ENCODE measurements at places on chromosomes 7 and 10. TPM values are rescaled to one million over a fixed set of nuclear protein-coding genes. Genes with fewer than 3 reads are reported as not detected.

GRCh38 chr7:105877736-105878135, 1.3 kb upstream of the ATXN7L1 start:
- no peak for DNase-seq

- DNase-seq: no peak
Measured at GRCh38 chr7:55306331-55306730, 58.8 kb upstream of the LANCL2 start.

DNA sequence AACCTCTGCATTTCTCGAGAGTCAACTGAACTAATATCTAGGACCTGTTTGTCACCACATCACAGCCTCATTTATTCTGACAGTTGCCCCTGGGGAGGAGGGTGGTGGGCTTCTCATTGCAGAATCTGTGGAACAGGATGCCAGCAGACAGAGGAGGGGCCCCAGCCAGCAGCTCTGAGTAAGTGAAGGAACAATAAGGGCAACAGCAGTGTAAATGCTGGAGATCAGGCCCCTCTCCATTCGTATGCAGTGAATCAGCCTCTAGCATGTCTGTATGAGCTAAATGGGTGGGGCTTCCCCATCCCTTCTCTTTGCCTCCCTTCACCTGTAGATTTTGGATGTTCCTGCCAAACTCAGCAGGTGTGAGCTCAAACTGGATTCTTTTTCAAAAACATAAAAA, 7.7 kb upstream of the CPVL start:
- DNase-seq: no peak

GRCh38 chr10:80405626-80406025, 2.7 kb upstream of the PRXL2A start:
- DNase-seq: no peak

Gene SORCS3
- polyA plus RNA-seq: not detected

- DNase-seq: no peak
Measured at GRCh38 chr10:42939237-42939636, 137.6 kb upstream of the RET start.

Gene TET1
- 0.04 TPM for polyA plus RNA-seq

DNA sequence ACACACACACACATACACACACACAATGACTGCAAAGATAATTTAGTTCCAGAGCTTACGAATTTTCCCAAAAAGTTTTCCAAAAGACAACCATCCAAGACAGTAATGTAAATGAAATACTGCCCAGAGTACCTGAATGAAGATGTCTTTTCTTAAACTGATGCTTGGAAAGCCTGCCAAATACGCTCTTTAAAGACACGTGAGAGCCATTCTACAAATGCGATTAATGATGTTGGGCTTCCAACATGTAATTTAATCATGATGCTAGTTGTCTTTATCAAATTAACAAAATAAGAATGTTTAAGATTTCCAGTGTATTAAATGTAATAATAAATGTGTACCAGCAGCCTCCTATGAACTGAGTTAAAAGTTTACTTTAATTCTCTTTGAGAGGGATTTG, 11.1 kb downstream of the ERCC6 start:
- no peak for DNase-seq

DNA sequence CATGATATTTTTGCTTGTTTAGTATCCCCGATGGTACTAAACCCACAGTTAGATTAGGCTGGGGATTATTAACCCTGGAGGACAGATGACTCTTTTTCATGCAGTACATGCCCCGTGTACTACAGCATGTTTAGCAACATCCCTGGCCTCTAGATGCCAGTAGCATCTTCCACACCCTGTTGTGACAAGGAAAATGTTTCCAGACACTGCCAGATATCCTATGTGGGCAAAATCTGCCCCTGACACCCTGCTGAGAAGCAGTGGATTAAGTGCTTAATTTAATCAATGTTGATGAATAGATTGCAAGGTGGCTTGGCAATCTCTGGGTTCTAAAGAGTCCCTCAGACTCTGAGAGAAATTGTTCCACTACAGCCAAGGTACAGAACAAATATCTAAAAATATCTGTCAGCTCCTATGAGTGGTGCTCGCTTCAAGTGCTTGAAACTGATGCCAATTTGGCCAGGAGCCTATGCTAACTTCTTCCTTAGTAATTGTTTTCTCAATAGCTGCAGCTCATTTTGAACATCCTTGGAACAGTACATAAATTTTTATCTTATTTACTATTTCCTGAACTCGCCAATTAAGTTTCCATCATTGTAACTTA, 247.0 kb downstream of the SORCS1 start:
- DNase-seq: no peak

- DNase-seq: no peak
Measured at GRCh38 chr7:122311734-122312450, 7.3 kb upstream of the FEZF1 start.

DNA sequence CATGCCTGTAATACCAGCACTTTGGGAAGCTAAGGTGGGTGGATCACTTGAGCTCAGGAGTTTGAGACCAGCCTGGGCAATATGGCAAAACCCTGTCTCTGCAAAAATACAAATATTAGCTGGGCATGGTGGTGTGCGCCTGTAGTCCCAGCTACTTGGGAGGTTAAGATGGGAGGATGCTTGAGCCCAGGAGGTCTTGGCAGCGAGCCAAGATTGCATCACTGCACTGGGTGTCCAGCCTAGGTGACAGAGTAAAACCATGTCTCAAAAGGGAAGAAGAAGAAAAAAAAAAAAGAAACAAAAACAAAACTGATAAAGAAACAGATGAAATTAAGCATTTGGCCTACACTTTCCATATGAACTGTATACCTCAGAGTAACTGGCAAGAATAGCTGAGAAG, 319.2 kb downstream of the PARD3 start:
- DNase-seq: peak; percentile 54

GRCh38 chr10:131485732-131486131, 174.2 kb upstream of the TCERG1L start:
- DNase-seq: no peak

Gene FKBP6
- polyA plus RNA-seq: not detected

Gene FAM24B
- 0.97 TPM for polyA plus RNA-seq

Gene VSTM2A
- not detected for polyA plus RNA-seq
